ENCODE measurements at places on chromosomes 4 and X.

- no peak for DNase-seq
These were observed 69.2 kb downstream of the UCHL1 start for GRCh38 chr4:41325901-41326300.

DNA sequence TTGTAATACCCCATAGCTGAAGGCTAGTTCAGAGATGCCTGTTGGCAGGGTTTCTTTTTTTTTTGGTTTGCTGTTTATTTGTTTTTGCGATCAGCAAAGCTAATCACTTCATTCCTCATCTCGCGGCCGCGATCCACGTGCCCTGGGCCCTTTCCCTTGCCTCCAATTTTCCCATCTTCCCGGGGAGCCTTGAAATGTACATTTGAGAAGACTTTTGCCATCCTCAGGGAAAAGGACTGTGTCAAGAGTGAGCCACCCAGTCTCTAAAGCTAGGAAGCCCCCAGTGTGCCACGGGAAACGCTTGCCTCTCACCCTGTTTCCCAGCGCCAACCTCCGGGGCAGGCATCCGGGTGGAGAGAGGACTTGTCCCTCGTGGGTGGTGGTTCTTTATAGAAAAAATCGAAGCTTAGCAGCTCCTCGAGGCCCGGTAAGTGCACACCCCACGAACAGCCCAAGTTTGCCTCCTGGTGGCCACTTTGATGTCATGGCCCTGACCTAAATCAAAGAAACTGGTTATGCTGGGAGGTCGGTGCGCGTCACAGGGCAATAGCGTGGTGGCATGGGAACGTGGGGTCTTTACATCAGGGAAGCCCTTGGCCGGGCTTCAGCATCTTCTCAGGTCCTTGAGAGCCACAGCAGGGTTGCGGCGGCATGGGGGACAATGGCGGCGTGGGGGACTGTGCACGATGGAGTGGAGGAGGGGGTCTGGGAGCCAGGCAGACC lies 42.0 kb downstream of the MAP7D3 start:
- no peak for DNase-seq

GRCh38 chrX:17025621-17026302 lies 79.3 kb downstream of the REPS2 start:
- DNase-seq: no peak

GRCh38 chr4:95142932-95143331 lies 385.2 kb downstream of the BMPR1B start:
- DNase-seq: peak; percentile 10

- peak; percentile 85 for DNase-seq
These were observed 2138.8 kb downstream of the PCDH7 start for GRCh38 chr4:32858971-32859370.

- DNase-seq: no peak
These were observed 62.6 kb upstream of the SYTL5 start for GRCh38 chrX:37943554-37944344.

DNA sequence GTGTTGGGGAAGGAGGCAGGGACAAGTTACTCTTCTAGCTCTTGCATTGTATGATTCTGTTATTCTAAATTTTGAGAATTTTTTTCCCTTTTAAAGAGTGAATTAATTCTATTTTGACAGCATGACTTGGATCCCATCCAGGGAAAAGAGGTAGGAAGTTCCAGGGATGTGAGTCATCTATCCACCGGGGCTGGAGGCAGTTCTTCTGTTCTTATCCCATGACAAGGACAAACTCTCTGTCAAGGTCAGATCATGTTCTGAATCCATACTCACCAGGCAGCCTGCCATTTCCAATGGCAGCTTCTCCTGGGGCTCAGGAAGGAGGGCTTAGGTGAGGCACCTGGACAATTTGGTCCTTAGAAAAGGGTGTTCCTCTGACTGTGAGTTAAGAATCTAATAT lies 132.0 kb upstream of the MED14 start:
- no peak for DNase-seq

DNA sequence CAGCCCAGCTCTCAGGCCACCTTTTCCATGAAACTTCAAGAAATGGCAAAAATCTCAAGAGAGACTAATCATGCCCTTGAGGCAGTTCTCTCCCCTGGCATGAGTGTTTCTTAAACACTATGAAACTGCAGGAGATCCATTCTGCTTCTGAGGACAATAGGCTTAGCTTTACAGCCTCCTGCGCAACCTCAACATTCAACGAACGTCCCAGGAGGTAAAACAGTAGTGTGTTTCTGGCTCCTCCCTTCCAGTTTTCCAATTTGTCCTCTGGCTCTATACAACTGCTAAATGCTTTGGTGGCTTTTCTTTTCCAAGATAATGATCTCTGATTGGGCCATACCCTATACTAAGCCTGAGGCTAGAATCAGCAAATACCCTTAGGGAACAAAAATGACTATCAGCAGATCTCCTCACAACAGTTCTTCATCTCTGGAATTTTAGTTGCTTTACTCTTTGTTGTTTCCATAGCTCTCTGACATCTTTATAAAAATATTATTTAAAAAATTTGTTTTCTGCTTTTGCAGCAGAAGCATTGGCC lies 87.0 kb upstream of the FAT1 start:
- no peak for DNase-seq

DNA sequence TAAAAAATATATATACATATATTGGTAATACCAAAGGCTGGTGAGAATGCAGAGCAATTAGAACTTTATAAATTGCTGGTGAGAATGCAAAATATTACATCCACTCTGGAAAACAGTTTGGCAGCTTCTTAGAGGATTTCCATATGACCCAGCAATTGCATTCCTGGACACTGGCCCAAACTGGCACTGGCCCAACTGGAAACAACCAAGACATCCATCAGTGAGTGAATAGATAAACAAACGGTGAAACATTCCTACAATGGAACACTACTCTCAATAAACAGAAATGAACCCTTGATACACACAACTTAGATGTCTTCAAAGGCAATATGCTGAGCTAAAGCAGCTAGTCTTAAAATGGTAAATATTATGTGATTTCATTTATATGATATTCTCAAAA lies 524.2 kb downstream of the IQCM start:
- peak; percentile 33 for DNase-seq

- no peak for DNase-seq
These were observed 34.0 kb downstream of the UTP14A start for GRCh38 chrX:129939986-129940385.

DNA sequence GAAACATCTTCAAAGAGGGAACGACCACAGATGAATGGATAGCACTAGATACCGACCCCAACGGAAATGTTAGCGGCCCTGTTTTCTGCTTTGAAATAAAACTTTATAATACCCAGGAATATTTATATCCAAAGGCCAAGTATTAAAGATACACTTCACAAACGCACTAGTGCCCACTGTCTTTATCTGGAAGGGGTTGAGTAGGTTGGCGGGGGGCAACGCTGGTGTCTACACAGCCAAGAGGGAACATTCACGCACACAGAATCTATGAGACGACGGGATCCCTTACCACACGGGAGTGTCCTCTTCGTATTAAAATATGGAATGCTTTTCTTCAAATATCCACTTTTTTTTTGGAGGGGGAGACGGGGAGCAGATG lies 3.3 kb downstream of the HAND2 start:
- DNase-seq: no peak

GRCh38 chr4:14925471-14925870 lies 76.8 kb upstream of the CPEB2 start:
- no peak for DNase-seq

DNA sequence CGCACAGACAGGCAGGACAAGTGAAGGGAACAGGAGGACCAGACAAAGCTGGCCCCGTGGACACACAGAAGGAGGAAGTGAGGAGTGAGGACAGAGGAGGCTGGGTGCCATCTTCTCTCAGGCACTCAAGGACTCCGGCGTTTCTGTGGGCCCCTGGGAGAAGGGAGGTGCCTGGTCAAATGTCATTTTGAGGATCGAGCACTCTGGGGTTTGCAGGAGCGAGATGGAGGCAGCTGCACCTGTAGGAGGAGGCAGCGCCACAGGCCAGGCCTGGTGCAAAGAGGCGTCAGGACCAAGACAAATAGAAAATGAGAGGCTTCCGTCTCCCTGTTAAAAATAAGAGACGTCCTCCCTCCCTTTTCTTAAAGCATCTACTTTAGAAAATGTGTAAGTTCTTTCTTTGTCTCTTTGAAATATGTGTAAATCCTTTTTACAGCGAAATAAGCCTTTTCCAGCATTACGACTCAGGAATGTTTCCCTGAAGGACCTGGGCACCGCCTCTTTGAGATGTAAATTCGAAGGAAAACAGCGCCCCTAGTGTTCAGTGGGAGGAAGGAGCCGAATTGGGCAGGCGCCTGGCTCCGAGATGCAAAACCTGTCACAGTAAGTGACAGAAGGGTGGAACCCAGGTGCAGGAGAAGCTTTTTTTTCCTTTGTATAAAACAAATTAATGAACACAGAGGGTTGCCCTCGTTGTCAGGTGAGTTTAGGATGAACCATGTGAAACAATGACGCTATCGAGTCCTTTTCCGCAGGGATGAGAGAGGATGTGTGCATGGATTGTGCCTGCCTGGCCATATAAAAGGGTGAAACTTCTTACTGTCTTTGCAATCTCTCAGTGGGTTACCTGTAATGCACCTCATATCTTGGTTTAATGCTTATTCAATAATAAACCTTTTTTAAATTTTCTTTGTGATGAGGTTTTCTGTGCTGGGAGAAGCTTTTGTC lies 1.4 kb upstream of the C4orf50 start:
- peak; percentile 22 for DNase-seq

DNA sequence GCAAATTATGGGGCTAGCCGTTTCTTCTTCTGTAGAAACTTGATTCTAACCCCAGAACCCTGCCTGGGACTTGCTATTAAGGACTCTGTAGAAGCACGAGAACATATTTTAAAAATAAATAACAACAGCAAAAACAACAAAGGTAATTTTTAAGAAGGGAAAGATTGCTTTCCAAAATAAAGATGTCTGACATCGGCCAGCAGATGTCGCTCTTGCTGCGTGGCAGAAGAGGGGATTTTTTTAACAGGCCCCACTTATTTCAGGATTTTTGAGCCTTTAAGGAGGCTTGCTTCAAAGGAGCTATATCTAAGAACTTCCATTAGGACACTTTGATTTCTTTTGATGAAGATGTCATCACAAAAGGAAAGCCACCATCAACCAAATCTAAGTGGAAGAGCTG lies 62.8 kb upstream of the EGFL6 start:
- DNase-seq: no peak

- DNase-seq: no peak
These were observed 17.5 kb downstream of the SH3BP2 start for GRCh38 chr4:2810388-2810787.

- DNase-seq: no peak
These were observed 240.3 kb downstream of the PALLD start for GRCh38 chr4:168736860-168737805.

DNA sequence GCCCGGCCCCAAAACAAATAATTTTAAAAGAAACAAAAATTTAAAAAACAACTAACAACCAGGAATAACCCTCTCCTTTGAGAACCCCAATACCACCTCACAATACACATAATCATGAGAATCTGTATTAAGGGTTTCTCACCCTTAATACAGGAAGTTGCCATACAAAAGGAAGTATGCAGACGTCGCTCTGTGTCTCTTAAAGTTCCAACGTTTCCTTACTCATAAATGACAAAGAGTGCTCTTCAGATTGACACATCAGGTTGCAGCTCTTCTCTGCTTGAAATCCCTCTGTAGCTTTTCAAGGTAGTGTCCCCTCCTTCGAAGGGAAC lies 73.9 kb upstream of the IRF2 start:
- DNase-seq: no peak
